ENCODE measurements at places on chromosomes 3 and 15.

- no peak for DNase-seq
Measured at GRCh38 chr3:184685646-184686045, 26.2 kb downstream of the MAGEF1 start.

DNA sequence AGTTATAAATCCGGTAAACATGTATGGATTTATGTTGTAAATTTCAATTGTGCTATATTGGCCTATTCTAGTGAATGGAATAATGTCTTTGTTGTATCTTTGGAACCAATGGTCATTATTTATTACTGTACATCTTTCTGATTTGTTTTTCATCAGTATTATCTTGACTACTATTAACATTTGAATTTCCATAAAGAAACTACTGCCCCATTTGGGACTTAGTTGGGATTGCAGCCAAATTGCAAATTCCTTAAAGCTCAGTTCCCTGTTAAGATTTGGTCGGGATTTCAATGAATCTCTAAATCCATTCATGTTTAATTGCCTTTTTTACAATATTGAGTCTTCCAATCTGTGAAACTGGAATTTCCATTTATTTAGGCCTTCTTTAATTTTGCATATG, 822.4 kb upstream of the CADM2 start:
- no peak for DNase-seq

GRCh38 chr3:133843634-133844033, 38.0 kb downstream of the SRPRB start:
- no peak for DNase-seq

GRCh38 chr3:142278451-142278850, 53.1 kb upstream of the GK5 start:
- DNase-seq = no peak

DNA sequence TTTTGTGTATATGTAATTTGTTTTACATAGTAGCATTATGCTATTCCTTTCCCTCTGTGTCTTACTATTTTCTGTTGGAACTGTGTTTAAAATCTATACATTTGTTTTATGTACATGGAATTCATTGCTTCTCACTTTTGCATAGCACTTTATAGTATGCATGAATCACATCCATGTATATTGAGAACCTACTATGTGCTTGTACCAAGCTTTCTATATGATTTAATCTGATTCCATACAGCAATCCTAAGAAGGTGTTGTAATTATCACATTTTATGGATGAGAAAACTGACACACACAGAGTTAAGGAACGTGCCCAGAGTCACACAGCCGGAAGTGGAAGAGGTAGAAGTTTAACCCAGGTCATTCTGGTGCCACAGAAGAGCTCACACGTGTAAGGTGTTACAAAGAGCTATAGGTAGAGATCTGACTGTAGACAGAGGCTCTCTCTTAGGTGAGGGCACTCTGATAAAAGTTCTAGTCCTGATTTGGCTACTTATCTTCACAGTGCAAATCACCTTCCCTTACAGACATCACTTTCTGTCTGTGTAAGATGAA, 3.5 kb upstream of the SMAD3 start:
- no peak for DNase-seq

DNA sequence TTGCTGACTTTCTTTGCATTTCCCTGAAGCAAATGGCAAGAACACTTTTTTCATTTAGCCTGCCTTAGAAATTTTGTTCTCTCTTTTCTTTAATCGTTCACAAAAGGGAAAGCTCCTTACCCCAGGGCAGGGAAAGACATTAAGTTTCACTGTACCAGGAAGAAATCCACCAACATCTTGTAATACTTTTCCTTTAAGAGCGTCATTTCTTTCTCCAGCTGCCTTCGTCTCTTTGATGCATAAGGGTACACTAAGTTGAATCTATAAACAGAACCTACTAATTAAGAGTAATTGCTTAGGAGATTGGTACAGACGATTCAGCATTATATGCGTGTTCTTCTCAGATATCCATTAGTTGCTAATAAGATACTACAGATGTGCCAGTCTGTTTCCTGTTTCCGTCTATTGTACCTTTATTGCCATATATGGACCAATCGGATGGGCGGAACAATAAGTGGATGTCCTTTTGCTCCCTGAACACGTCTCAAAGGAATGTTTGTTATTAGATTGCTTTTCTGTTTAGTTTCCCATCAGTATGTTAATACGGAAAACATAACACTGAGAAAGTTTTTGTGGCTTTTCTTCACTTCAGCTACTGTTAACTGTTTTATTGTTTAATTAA, 276.7 kb upstream of the RARB start:
- no peak for DNase-seq

DNA sequence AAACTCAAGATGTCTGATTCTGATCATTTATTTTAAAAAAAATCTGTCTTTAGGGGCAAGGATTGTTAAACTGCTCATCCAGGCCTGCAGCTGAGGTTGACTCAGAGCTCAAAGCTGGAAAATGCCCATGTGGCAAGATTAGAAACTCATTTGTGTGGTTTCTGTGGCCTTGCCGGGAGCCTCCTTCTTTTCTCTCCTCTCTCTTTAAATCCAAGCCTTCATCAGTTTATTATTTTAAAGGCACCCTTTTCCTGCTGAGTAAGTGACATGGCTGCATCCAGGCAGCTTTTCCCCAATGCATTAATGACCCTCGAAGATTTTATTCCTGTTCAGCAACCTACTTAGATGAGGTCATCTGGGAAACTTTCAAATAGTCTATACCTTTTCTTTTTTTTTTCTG, 221.3 kb upstream of the CDIN1 start:
- no peak for DNase-seq

DNA sequence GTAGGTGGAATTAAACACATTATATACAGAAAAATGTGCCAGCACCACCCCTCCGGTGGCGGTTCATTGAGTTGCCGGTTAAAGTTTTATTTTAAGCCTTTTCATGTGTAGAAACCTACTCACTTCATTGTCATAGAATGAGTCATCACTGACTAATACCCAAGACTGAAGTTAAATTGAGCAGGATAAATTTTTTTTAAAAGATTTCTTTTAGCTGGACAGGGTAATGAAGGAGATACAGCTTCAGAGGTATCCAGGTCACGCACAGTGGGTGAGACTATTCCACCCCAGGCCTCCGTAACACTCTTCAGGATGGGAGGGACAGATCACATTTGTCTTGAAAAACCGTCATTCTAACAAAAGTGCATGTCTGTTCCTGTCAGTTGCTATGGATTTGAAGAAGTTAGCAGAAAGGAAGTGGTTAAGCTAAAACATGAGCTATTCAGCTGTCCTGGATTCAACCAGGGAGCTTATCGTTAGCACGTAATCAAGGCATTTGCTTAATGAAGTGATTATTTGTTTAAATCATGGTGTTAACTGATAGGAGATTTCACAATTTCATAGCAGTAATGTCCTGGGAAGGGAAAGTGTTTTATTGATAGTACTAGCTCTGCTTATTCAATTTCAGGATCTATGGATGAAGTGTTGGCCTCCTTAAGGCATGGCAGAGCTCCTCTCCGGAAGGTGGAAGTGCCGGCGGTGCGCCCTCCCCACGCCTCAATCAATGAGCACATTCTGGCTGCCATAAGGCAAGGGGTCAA, 23.4 kb downstream of the WHAMM start:
- DNase-seq = peak; percentile 11

DNA sequence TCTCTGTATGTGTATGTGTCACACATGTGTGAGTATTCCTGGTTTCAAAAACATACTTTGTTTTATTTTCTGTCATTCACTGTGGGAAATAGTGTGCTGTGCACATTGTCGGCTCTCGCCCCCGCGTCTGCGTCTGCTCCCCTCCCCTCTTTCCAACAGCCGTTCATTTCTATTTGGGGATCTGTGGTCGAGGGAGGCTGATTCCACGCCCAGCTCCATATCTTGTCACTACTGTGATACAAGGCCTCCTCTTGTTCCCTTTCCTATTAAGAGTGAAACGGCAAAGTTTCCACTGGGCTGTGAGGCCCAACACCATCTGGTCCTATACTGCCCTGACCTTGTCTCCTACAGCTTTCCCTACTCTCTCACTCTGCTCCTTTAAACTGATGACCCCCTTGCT, 172.5 kb upstream of the LRIG1 start:
- DNase-seq = no peak

GRCh38 chr3:55329849-55330248, 157.3 kb downstream of the WNT5A start:
- DNase-seq = no peak
